Stimulated activated CD4-positive, alpha-beta T cell treated with anti-CD3 and anti-CD28 coated beads, Interleukin-1b, Interleukin-23, amount 100 ng/mL, for 1 hour (primary cell): ENCODE measurements at places on chromosomes 4 and X.

- DNase-seq, result no peak
These were observed 89.1 kb upstream of the KLHL13 start for GRCh38 chrX:118205421-118206395.

DNA sequence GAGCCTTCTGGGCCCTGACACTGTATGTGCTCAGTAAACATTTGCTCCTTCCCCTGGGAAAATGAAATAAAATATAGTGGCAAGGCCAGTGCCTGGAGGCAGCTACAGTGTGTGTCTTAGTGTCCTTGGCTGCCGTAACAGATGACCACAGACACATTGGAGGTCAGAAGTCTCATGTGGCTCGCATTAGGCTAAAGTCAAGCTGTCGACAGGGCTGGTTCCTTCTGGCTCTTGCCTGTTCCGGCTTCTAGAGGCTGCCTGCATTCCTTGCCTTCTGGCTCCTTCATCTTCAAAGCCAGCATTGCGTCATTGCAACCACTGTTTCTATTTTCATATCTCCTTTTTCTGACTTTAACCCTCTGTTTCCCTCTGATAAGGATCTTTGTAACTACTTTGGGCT is 83.6 kb upstream of the STX18 start:
- no peak for DNase-seq

- DNase-seq, result no peak
These were observed 409.2 kb downstream of the CCSER1 start for GRCh38 chr4:90536408-90536807.

- DNase-seq, result no peak
These were observed 31.5 kb upstream of the ELF2 start for GRCh38 chr4:139208404-139208945.

- DNase-seq, result no peak
These were observed 46.7 kb upstream of the POU4F2 start for GRCh38 chr4:146592019-146592418.

- no peak for DNase-seq
These were observed 248.1 kb downstream of the C4orf33 start for GRCh38 chr4:129344058-129344457.

DNA sequence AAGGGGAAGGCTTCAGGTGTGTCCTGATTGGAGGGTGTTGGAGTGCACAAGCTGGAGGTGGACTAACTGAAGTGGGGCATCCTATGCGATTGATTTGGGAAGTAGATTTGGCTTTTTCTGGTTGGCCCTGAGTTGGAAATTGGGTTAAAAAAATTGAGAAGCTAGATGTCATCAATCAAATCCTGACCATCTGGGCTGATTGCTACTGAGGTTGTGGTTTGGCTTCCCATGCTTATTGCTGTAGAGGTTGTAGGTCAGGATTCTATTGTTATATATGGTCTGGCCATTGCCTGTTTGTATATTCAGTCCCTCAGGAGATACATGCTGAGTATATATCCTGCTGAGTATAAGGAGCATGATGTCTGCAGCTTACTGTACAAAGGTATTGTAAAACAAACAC is 7.7 kb upstream of the ZNF81 start:
- no peak for DNase-seq

- no peak for DNase-seq
These were observed 136.1 kb upstream of the MAP9 start for GRCh38 chr4:155512817-155513216.

- no peak for DNase-seq
These were observed 50.8 kb downstream of the PRPS1 start for GRCh38 chrX:107678957-107679740.

GRCh38 chr4:104494822-104495559 is at the start of gene CXXC4:
TSS of gene CXXC4 (minus strand) at chr4:104494894. CDS start at chr4:104491802, 3,092 bp downstream.
- no peak for DNase-seq

- no peak for DNase-seq
These were observed 31.5 kb downstream of the ACTRT1 start for GRCh38 chrX:128020701-128021100.

GRCh38 chrX:25762656-25763055 is 375.5 kb upstream of the MAGEB18 start:
- no peak for DNase-seq

DNA sequence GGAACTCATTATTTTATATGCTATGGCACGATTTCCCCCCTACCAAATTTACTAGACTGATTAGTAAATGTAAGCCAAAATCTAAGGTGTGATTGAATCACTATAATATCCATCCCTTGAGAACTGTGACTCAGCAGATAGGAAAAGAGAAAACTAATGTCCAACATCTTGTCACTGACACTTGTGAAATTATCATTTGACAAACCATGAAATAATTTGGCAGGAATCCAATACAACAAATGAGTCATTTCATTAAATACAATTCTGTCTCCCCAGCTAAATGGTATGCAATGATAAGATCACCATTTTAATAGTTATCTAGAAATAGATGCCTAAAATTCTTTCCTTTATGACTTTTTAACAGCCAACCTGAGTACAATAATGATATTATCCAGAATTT is 462.3 kb downstream of the DMD start:
- no peak for DNase-seq

GRCh38 chr4:85527815-85528214 is 52.9 kb downstream of the ARHGAP24 start:
- DNase-seq, result no peak

GRCh38 chrX:118448273-118448783 is 47.3 kb upstream of the DOCK11 start:
- no peak for DNase-seq

DNA sequence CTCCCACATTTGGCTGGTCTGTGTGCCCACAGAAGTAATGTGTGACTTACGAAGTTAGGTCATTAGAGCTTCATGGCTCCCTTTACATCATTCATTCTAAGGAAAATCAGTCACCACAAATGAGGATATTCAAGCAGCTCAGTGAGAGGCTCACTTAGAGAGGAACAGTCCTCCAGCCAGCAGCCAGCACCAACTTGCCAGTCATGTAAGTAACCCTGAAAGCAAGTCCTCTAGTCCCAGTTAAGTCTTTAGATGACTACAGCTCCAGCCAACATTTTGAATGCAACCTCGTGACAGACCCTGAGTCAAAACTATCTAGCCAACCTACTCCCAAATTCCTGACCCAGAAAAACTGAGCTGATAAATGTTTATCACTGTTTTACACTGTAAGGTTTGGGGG is 71.3 kb downstream of the LRBA start:
- DNase-seq, result no peak

GRCh38 chr4:156261230-156261629 is 307.6 kb upstream of the CTSO start:
- no peak for DNase-seq

DNA sequence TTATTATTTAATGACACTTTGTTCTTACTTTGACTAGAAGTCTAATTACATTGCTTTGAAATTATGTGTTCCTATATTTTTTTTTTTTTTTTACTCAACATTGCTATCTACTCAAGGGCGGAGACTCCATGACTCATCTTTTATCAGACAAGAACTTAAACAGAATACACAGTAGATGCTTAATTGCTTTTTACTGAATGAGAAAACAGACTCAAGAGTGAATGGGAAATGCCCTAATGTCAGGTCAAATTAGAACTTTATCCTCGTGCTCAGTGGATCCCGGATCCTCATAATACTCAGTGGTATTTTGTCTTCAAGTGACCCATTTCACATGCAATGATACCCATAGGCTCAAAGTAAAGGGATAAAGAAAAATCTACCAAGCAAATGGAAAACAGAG is 954.5 kb upstream of the IGFBP7 start:
- DNase-seq, result no peak

DNA sequence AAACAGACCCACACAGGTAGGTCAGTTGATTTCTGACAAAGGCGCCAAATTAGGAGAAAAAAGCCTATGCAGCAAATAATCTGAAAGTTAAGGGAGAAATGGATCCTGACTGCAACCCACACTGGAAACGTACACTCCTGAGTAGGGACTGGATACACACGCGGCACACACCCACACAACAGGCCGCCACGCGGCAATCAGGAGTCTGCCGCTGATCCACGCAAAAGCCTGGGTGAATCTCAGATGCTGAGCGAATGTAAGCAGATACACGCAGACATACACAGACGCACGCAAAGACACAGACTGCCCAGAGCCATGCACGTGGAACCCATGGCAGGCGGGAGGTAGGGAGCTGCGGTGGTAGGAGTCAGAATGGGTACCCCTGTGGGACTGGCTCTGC is 21.7 kb downstream of the LRPAP1 start:
- no peak for DNase-seq

DNA sequence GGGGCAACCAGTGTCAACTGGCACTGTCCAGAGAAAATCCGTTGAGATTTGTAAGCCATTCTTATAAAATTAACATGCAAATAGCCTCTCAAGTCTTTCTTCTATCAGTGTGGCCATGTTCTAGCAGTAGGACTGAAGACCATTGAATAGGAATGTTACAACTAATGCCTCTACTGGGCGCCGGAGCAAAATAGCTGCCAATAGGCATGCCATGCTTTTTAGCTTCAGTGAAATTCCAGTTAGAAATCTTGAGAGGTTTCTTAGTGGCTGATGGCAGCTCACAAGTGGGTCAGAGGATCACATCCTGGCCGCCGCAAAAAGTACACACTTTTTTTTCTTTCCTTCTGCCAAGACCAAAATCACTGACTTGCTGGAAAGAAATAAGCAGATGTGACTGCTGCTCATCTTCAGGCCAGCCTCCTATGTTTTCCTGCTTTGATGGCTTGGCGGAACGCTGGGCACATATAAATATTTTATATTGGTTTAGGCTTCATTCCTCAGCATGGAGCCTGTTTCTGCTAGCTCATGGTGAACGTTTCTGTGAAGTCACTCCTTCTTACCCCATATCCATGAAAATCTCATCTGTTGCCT is 293.1 kb downstream of the TENM3 start:
- DNase-seq, result no peak

- DNase-seq, result no peak
These were observed 92.9 kb upstream of the GPRIN3 start for GRCh38 chr4:89400287-89401035.

DNA sequence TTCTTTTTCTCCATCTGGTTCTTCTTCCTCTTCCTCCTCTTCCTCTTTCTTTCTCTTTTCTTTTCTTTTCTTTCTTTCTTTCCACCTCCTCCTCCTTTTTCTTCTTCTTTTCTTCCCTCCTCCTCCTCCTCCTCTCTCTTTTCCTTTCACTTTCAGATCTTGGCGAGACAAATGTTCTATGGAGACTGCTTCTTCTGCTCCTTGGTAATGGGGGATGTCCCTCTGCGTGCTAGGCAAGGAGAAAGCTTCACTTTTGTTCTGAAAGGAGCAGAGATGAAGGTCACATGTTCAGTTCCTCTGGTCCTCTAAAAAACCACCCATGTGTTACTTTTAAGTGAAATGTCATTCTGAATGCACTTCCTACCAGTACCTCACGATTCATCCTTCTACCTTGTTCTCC is 33.2 kb downstream of the NBDY start:
- DNase-seq, result no peak

GRCh38 chr4:93710847-93711430 is 117.6 kb upstream of the ATOH1 start:
- no peak for DNase-seq

GRCh38 chrX:147550217-147550616 is 361.5 kb upstream of the FMR1 start:
- no peak for DNase-seq

DNA sequence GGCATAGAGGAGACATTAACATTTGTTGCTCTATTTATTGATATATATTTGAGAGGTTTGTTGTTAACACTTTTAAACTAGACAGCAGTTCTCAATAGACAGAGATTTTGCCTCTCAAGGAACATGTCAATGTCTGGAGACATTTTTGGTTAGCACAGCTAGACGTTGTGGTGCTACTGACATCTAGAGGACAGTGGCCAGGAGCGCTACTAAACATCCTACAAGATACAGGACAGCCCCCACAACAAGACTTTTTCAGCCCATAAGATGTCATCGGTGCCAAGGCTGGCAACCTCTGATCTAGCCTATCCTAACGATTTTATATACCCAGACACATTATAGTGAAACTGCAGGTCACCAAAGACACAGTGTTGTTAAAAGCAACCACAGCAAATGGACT is 18.4 kb upstream of the CTSO start:
- no peak for DNase-seq

- DNase-seq, result no peak
These were observed 400.8 kb downstream of the GPM6A start for GRCh38 chr4:175411251-175411650.
